ENCODE measurements at places on chromosomes 12 and 14.

DNA sequence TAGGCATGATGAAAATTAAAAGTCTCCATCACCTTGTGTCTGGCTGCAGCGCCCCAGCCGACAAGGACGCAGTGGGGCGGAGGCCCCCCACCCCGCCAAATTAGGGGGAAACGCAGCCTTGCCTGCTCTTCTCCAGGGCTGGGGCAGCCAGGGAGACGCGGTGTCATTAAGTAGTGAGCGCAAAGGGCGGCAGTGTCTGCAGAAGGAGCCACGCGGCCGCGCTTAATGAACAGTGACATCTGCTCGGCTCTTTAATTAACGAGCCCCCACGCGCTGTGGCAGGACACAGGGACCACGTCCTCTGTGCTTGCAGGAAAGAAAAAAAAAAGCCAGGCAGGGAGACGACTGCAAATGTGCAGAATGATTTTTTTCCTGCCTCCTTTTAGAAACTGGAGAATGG is 93.4 kb upstream of the NCOR2 start:
- DNase-seq = no peak

GRCh38 chr14:80586131-80586530 is 355.4 kb downstream of the CEP128 start:
- DNase-seq = no peak

DNA sequence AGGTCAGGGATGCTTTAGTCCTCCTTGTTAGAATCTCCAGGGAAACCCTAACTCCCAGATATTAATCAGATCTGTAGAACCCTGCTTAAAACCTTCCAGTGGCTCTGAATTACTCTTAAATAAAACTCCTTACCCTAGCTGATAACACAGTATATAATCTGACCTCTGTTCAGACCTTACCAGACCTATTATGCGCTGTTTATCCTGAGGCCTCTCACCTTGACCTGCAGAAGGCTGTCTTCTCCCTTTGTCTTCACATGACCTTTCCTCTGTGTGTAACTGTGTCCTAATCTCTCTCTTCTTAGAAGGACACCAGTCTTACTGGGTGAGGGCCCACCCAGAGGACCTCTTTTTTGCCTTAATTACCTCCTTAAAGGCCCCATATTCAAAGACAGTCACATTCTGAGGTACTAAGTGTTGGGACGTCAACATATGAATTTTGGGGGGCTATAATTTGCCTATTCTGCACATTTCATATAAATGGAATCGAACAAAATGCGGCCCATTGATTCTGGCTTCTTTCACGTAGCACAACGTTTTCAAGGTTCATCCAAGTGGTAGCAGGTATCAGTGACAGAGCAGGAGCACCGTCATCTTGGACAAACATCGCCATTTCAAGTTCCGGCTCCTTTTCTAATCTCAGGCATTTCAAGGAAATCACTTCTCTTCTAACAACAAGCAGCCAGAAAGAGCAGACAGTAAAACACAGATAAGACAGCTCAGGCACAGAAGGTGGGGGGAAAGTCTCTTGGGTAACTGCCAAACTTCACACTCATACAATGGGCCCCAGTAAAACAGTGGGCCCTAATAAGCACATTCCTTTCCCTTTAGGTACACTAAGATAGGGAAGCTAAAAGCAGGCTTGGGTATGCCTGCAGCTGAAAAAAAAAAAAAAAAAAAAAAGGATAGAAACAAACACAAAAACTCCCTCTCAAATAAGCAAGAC is 200.2 kb upstream of the NUDT4 start:
- DNase-seq = no peak

- no peak for DNase-seq
Observed at GRCh38 chr12:130433411-130433810, 95.7 kb downstream of the PIWIL1 start.

- no peak for DNase-seq
Observed at GRCh38 chr12:83859021-83859420, 1053.6 kb downstream of the SLC6A15 start.

- DNase-seq = no peak
Observed at GRCh38 chr12:105110851-105111250, 3.3 kb downstream of the WASHC4 start.

- DNase-seq = no peak
Observed at GRCh38 chr12:114921781-114922180, 237.8 kb upstream of the TBX3 start.

- DNase-seq = no peak
Observed at GRCh38 chr14:100524233-100524932, 62.8 kb downstream of the BEGAIN start.

DNA sequence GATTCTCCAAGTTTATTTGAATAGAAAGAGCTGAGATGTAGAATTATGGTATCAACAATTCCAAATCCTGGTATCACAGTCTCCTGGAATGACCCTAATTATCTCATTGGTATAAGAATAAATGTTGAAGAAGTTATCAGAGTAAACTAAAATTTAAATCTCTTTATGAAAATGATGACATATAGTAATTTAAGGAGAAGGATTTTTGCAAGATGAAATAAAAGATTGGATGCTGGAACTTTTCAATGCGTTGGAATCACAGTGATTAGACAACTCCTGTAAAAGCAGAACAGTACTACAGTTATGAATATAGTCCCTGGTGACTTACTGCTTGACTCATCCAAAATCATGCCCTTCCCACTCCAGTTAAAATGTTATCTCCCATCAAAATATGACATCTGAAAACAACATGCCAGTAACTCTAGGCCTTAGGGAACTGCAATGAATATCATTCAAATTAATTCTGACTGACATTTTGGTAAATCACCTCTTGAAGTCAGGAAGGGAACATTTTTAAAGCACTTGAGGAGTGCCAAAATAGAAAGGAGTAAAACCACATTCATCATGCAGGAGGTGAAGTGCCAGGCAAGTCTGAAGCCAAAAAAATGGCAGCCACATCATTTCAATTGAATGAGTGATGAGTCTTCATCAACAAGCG is 197.8 kb upstream of the PRKD1 start:
- no peak for DNase-seq

GRCh38 chr12:50986966-50987737 is 34.8 kb downstream of the HIGD1C start:
- DNase-seq = no peak

- no peak for DNase-seq
Observed at GRCh38 chr12:115755725-115756085, 521.8 kb downstream of the MED13L start.

- no peak for DNase-seq
Observed at GRCh38 chr12:7645395-7646177, 20.1 kb downstream of the APOBEC1 start.
